ENCODE measurements at places on chromosomes 1 and 21.
A peak's percentile ranks its signal among the peaks of the same experiment; 100 is the strongest.

DNA sequence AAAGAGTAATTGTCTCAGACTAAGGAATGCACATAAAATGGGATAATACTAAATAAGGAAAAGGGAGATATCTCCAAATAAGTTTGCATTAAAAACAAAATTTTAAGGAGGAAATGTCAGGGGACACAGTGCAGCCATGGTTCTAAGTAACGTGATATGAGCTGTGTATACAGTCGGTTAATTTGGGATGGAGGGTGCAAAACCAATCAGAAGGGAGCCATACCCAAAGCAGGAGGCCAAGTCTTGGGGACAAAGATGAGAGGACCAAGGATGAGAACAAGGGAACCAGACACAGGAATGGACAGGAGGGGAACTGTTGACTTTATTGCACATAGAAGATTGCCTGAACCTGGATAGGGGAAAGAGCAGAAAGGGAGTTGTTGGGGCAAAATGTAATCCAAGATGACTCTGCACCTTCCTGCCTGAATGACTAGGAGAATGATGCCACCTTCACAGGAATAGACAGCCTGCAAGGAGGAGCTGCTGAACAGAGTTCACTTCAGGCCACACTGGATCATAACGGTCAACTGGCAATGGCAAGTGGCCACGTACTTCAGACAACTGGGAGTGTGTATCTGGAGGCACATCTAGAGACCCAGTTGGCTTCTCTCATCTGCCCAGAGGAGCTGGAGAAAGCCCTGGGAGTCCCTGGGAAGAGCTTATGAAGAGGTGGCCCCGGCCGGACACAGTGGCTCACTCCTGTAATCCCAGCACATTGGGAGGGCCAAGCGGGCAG is 22.0 kb upstream of the BOLA1 start:
- DNase-seq = no peak

DNA sequence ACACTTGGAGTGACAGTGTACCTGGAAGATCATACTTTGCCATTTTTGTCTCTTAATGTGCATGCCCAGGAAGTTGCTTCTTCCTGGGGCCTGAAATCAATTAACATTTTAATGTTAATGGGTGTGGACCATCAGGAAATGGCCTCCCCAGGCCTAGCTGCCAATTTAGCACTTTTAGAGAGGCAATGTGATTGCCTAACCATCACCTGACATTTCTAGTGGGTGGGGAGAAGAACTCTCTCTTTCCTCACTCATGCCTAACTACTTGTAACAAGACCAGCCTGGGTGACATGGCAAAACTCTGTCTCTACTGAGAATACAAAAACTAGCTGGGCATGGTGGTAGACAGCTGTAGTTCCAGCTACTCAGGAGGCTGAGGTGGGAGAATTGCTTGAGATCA is 549.0 kb upstream of the RGS18 start:
- no peak for DNase-seq

DNA sequence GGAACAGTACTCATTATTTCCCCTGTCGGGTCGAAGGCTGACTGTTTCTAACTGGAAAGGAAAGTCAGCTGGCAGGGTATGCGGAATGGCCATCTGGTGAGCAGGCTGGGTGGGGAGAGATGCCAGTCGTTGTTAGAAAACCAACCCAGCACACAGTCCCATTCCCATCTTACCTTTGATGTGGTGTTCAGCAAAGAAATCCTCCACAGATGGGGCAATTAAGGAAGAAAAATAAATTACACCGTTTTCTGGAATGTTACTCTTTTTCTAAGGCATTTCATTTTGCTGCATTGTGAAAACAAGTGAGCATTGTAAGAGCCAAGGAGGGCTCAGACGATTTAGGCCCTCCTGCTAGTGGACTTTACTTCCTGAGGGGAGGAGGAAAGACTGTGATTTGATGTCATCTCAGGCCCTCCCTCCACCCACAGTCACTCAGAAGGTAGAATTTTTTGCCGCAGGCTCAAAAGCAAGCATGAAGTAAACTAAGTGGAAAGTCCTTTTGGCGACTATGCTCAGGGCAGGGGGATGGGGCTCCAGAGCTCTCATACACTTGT is at the start of gene SLC16A4:
Gene SLC16A4 (minus strand): TSS at position 335 of the 554 bp plus-strand sequence. CDS start 1,703 bp downstream, outside the sequence.
- peak; percentile 25 for DNase-seq

GRCh38 chr1:33392639-33393038 is 38.3 kb downstream of the PHC2 start:
- no peak for DNase-seq

Data from neural progenitor cell (in vitro differentiated cells).